ENCODE measurements at places on chromosomes 13 and 19. TPM values are rescaled to one million over a fixed set of nuclear protein-coding genes. Genes with fewer than 3 reads are reported as not detected.

Gene CEACAM16
- total RNA-seq: not detected

Gene TYROBP
- total RNA-seq: not detected

Gene PLPPR3
- 0.58 TPM for total RNA-seq

Gene PBX4
- 1.4 TPM for total RNA-seq

Gene GFY
- total RNA-seq: not detected

Gene ZNF724
- 1.8 TPM for total RNA-seq

Gene DAND5
- total RNA-seq: not detected

Gene TLE6
- 3.7 TPM for total RNA-seq

Gene RASGRP4
- total RNA-seq: not detected

Gene FGF22
- not detected for total RNA-seq

Gene ZNF626
- 12.9 TPM for total RNA-seq

Gene SRRM5
- not detected for total RNA-seq

Gene MBD3L3
- total RNA-seq: not detected

Gene CLDND2
- total RNA-seq: not detected

Gene IGLON5
- not detected for total RNA-seq

All from myometrial cell (primary cell).